Natural killer cell treated with Interleukin-12 subunit alpha and Interleukin-12 subunit beta and Interleukin-15 and Interleukin-18, amount 100 ng/mL, for 72 hours (primary cell): ENCODE measurements at places on chromosomes 4 and X. TPM values are rescaled to one million over a fixed set of nuclear protein-coding genes. Genes with fewer than 3 reads are reported as not detected.
A peak's percentile ranks its signal among the peaks of the same experiment; 100 is the strongest.

GRCh38 chr4:97370568-97370967 lies 772.7 kb downstream of the STPG2 start:
- DNase-seq: no peak
- no peaks in the 10 kb centered on the region for H3K4me1 ChIP-seq
- H3K27ac ChIP-seq: no peak overlapping the region
- H3K36me3 ChIP-seq: peaks cover 5% of the 10 kb centered on the region

DNA sequence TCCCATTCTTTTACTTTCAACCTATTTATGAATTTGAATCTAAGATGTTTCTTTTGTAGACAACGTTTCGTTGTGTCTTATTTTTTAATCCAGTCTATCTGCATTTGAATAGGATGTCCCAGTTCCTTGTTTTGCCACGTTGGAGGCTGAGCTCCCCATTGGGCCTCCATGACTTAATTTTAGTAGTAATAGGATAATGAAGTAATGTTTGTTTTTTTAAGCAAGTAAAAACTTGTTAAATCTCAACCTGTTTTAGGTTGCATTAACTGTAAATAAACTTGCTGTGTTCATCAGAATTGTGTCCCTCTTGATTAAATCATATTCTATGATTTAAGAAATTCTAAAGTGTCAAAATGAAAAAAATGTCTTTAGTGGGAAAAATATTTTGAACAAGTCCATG lies 25.3 kb downstream of the SLAIN2 start:
- H3K4me1 ChIP-seq: peaks cover 37% of the 10 kb centered on the region
- no peaks in the 10 kb centered on the region for H3K27me3 ChIP-seq
- no peak for DNase-seq
- H3K36me3 ChIP-seq: no peaks in the 10 kb centered on the region
- H3K4me3 ChIP-seq: no peak overlapping the region

DNA sequence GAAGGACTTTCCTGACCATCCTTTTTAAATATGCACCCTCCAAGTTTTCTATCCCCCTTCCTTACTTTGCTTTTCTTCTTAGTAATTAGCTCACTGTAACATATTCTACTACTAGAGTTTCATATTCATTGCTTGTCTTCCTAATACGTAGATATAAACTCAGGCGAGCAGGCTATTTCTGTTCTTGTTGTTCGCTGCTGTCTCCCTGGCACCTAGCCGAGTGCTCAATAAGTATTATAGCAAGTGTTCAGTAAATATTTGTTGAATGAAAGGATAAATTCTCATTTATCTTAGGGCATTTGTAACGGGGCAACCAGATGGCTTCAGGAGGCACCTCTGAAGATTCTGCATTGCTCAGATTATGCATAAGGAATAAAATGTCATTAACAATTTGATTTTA lies 6.8 kb upstream of the RHOH start:
- H3K27me3 ChIP-seq: no peaks in the 10 kb centered on the region
- H3K27ac ChIP-seq: no peak overlapping the region
- no peak overlapping the region for H3K4me3 ChIP-seq
- no peak for DNase-seq
- no peaks in the 10 kb centered on the region for H3K36me3 ChIP-seq
- peaks cover 32% of the 10 kb centered on the region for H3K4me1 ChIP-seq

DNA sequence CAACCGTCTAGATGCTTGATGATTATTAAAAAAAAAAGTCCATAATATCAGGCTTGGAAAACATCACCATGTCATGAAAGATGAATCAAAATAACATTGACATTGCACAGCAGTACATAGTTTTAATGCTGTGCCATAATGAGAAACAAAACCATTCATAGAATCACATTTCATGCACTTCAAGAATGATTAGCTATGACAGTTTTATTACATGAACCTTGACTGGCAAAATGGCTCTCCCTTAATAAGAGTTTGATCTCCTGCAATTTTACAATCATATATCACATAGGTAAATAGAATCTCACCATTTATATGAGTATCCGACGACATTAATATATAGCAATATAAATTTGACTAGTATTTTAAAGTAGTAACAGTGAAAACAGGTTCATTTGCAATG lies 49.8 kb downstream of the TECRL start:
- no peak overlapping the region for H3K4me3 ChIP-seq
- no peak for DNase-seq
- peaks cover 18% of the 10 kb centered on the region for H3K36me3 ChIP-seq
- no peaks in the 10 kb centered on the region for H3K4me1 ChIP-seq

The MAGEA8 gene
- total RNA-seq: not detected

The GAGE12D gene
- not detected for total RNA-seq

DNA sequence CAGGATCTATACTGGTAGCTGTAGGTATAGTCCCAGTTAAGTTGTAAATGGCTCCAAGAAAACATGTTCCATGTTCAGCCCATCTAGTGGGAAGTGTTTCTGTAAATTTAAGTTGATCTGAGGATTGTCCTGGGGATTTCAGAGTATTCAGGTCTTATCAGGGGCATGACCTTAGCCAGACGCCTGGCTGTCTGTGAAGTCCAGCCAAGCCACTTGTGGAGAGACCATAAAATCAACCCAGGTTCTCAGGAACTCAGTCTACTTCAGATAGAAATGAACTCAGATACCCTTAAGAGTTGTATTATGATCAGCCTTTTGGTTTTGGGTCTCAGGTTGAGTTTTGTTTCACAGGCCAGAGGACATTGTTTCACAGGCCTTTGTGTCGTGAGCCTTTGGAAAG lies 95.9 kb downstream of the EGF start:
- no peak overlapping the region for H3K4me3 ChIP-seq
- H3K27ac ChIP-seq: no peak overlapping the region

- no peak overlapping the region for H3K4me3 ChIP-seq
- peaks cover 17% of the 10 kb centered on the region for H3K36me3 ChIP-seq
- H3K4me1 ChIP-seq: peaks cover 28% of the 10 kb centered on the region
- DNase-seq: no peak
- peaks cover 2% of the 10 kb centered on the region for H3K27me3 ChIP-seq
Observed at GRCh38 chr4:48058617-48059530, 42.3 kb downstream of the NIPAL1 start.

The XAGE1B gene
- total RNA-seq: not detected

The MID2 gene
- total RNA-seq: 0.74 TPM

GRCh38 chrX:103878466-103879122 lies 46.5 kb upstream of the RAB9B start:
- no peak for DNase-seq
- H3K27ac ChIP-seq: no peak overlapping the region
- no peak overlapping the region for H3K4me3 ChIP-seq
- H3K4me1 ChIP-seq: no peaks in the 10 kb centered on the region

The UBE2K gene
- 62.8 TPM for total RNA-seq

The SLC26A1 gene
- total RNA-seq: not detected

The SPCS3 gene
- 239 TPM for total RNA-seq

DNA sequence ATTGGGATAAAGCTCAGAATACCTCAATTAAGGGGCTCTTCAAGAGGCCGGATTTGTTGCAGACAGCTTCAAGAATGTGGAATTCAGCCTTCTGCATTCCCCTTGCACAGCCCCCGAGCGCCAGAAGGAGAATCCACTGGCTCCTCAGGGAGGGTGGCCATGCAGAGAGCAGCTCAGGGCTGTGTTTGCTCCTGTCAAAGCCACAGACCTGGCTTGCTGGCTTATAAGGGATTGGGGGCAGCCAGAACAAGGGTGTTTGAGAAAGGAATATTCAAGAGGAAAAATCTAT lies 36.8 kb downstream of the ING2 start:
- no peak for DNase-seq
- H3K27ac ChIP-seq: no peak overlapping the region
- H3K4me1 ChIP-seq: no peaks in the 10 kb centered on the region
- peaks cover 16% of the 10 kb centered on the region for H3K27me3 ChIP-seq

The ENPP6 gene
- 5.8 TPM for total RNA-seq

DNA sequence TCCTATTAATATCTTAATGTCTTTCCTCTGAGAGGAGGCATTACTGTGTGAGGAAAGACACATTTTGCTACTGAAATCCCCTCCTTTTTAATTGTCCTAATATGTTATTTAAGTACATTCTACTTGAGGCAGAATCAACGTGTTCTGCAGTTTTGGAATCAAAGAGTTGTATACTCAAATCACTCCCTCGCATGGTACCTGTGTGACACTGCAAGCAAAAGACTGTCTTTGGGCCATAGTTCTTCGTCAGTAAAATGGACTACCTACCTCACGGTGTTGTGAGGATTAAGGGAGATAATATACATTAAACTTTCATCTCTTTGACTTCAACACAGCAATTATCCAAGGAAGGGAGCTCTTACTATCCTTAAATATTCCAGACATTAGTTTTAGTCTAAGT lies 61.5 kb downstream of the TIGD2 start:
- H3K27ac ChIP-seq: no peak overlapping the region
- peaks cover 8% of the 10 kb centered on the region for H3K27me3 ChIP-seq
- no peaks in the 10 kb centered on the region for H3K4me1 ChIP-seq
- DNase-seq: no peak
- no peaks in the 10 kb centered on the region for H3K36me3 ChIP-seq

The UBA1 gene
- total RNA-seq: 227 TPM

The TMEM131L gene
- 42.3 TPM for total RNA-seq

DNA sequence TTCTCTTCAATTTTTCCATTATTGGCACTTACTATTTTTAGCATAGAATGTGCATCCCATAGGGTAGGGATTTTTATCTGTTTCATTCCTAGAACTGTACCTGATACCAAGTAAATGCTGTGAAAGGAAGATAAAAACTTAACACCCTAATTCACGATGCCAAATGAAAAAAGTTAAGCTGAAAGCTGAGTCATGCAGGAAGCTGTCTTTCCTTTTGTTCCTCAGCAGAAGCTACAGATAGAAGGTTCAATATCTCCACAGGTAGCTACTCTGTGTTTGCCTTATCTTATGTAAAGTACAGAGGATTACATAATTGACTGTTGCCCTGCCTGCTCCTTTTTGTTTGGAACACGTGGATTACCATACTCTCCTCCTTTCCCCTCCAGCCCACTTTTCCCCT lies 77.0 kb downstream of the LRP2BP start:
- H3K4me3 ChIP-seq: peak overlapping the region; percentile 34
- H3K27me3 ChIP-seq: no peaks in the 10 kb centered on the region

The BANK1 gene
- 1.7 TPM for total RNA-seq

DNA sequence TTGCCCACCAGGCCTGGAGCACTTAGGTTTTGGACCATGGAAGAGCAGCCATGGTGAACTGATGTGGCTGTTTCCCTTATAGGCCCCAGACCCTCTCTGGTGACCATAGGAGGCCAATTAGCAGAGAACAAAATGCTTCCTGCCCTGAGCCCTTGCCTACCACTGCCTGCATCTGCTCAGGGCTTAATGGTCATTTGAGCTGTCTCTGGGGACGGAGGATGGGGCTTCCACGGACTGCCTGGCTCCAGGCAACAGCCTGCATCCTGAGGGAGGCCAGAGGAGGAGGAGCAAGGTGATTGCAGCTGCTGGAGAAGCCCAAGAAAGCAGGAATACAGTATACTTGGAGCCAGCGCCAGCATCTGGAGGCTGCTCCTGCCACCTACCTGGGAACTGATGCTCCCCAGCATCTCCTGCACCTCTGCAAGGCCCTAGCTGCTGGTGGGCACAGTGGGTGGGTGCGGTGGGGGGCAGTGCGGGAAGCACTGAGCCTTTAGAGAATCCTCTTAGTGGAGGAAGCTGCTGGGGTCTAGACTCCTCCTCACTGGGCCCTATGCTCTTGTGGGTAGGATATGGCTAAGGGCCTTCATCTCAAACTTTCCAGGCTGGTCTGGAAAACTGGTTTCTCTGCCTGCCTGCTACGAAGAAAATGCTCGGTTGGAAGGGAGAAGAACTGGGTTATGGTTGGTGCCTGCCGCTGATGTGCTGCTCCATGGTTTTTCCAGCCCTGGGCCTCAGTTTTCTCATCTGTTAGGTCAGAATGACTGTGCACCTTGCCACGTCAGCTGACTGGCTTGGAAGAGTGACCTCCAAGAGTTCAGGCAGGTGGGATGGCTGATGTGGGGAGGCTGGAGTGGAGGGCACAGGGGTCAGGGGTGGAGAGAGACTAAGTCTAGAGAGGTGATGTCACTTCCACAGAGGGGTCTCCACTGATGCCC lies 158.8 kb upstream of the PJA1 start:
- no peaks in the 10 kb centered on the region for H3K4me1 ChIP-seq
- H3K27me3 ChIP-seq: peaks cover 7% of the 10 kb centered on the region
- H3K4me3 ChIP-seq: no peak overlapping the region
- no peak overlapping the region for H3K27ac ChIP-seq
- H3K36me3 ChIP-seq: no peaks in the 10 kb centered on the region
- no peak for DNase-seq

GRCh38 chr4:6495736-6496135 lies 23.3 kb upstream of the PPP2R2C start:
- no peaks in the 10 kb centered on the region for H3K4me1 ChIP-seq
- no peak overlapping the region for H3K27ac ChIP-seq
- H3K4me3 ChIP-seq: no peak overlapping the region

- H3K36me3 ChIP-seq: no peaks in the 10 kb centered on the region
- no peak overlapping the region for H3K27ac ChIP-seq
- no peaks in the 10 kb centered on the region for H3K4me1 ChIP-seq
- H3K27me3 ChIP-seq: no peaks in the 10 kb centered on the region
Observed at GRCh38 chr4:180449395-180449956, 1793.7 kb upstream of the TENM3 start.

The SPARCL1 gene
- not detected for total RNA-seq

GRCh38 chrX:48890934-48891401 lies 6.6 kb downstream of the TIMM17B start:
- H3K4me1 ChIP-seq: peaks cover 10% of the 10 kb centered on the region
- DNase-seq: no peak
- H3K27me3 ChIP-seq: no peaks in the 10 kb centered on the region
- no peaks in the 10 kb centered on the region for H3K36me3 ChIP-seq

- no peak for DNase-seq
- H3K4me1 ChIP-seq: no peaks in the 10 kb centered on the region
- no peak overlapping the region for H3K27ac ChIP-seq
- H3K36me3 ChIP-seq: no peaks in the 10 kb centered on the region
Observed at GRCh38 chrX:107725761-107726555, 49.6 kb downstream of the TSC22D3 start.

DNA sequence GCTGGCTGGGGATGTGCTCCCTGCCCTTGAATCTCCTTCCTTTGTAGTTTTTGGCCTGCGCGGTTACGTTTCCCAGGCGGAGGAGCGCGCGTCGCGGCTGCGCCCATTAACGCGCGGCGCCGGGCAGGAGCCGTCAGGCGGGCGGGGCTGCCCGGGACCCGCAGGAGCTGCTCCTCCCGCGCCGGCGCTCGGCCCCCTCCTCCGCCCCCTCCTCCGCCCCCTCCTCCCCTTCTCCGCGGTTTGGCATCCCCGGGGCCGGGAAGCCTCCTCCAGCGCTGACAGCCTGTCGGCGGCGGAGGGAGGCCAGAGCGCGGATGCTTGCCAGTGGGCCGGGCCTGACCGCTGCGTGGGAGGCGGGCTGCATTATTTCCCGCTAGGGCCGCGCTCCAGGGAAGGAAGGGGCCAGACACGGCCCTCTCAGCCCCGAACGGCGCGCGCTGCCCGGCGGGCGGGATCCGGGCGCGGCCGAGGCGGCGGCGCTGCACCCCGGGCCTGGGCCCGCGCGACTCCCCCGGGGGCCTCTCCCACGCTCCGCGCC lies at the start of gene DCLK2:
Gene DCLK2, plus strand, starts transcription at position 405 of the 538 bp plus-strand sequence. CDS start 583 bp downstream, outside the sequence.
- DNase-seq: peak; percentile 61
- H3K4me3 ChIP-seq: peak within 1 kb of the TSS; percentile 36
- H3K27ac ChIP-seq: no peak within 1 kb of the TSS

GRCh38 chrX:96692890-96693289 lies 8.2 kb downstream of the DIAPH2 start:
- peaks cover 29% of the 10 kb centered on the region for H3K4me1 ChIP-seq
- H3K27ac ChIP-seq: peak overlapping the region; percentile 49
- H3K36me3 ChIP-seq: no peaks in the 10 kb centered on the region
- DNase-seq: no peak
- peaks cover 3% of the 10 kb centered on the region for H3K27me3 ChIP-seq
